Activated B cell treated with CpG ODN at 0.5 μM for 24 hours (primary cell): ENCODE measurements at places on chromosomes 13 and 19. TPM values are rescaled to one million over a fixed set of nuclear protein-coding genes. Genes with fewer than 3 reads are reported as not detected.

DNA sequence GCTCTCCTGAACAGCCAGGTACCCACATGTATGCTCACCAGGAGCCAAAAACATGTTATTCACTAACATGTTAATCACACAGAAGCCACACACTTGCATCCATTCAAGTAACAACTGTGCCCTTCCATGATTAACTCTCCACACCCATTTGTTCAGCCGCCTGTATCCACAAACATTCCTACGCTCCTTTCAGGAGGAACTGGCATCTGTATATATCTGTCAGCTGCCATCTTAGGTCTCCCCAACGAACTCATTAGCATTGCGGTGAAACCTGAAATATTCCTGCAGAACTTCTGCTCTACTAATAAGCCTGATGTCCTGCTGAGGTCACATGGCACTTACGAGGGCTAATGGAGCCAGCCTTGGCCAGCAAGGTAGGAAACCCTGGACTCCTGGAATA, 33.0 kb downstream of the OLFM2 start:
- H3K36me3 ChIP-seq: no peaks in the 10 kb centered on the region
- no peak overlapping the region for H3K4me3 ChIP-seq
- DNase-seq: no peak
- peaks cover 30% of the 10 kb centered on the region for H3K27me3 ChIP-seq
- H3K27ac ChIP-seq: no peak overlapping the region

- H3K36me3 ChIP-seq: no peaks in the 10 kb centered on the region
- no peak overlapping the region for H3K4me3 ChIP-seq
- H3K27ac ChIP-seq: no peak overlapping the region
- no peak for DNase-seq
Measured at GRCh38 chr19:56942756-56943155, 102.2 kb upstream of the PEG3 start.

DNA sequence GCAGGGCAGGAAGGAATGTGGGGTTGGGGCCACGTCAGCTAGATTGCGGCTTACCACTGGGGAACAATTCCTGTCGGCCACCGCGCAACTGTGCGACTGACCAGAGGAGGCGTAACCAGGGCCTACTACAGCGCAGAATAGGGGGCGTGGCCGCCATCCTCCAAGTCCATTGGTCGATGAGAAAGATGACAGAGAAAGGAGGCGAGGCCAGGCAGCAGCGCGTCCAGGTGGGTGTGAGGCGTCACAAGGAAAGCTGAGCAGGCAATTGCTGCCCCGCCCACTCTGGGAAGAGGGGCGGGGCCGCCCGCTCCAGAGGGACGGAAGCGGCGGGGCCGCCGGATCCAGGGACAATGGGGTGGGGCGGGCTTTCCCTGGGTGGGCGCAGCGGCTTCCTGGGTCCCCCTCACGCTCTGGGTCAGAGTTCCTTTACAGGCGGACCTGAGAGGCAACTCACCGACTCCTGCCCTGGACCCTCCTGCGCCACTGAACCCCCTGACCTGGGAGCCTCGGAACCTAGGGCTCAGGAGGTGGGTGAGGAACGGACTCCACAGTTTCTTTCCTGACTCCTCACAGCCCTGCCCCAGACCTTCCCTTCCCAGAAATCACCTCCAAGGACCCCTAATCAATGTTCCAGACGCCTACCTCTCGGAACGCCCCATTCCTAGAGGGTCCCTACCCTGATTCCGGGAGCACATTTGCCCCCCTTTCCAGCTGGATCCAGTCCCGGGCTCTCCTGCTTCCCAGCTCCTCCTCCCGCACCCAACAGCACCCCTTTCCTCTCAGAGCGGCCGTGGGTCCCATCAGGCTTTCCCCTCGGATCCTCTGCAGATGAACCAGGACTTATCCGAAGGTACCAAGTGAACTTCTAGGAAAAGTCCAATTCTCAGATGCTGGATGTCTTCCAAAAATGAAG, 101.5 kb upstream of the ZNF492 start:
- no peak for DNase-seq
- H3K36me3 ChIP-seq: no peaks in the 10 kb centered on the region
- no peak overlapping the region for H3K4me3 ChIP-seq
- no peaks in the 10 kb centered on the region for H3K27me3 ChIP-seq
- no peaks in the 10 kb centered on the region for H3K4me1 ChIP-seq
- no peak overlapping the region for H3K27ac ChIP-seq

- peaks cover 16% of the 10 kb centered on the region for H3K4me1 ChIP-seq
- DNase-seq: no peak
- H3K27ac ChIP-seq: no peak overlapping the region
- no peaks in the 10 kb centered on the region for H3K27me3 ChIP-seq
Measured at GRCh38 chr19:40744554-40745401, 5.5 kb downstream of the ACTMAP start.

DNA sequence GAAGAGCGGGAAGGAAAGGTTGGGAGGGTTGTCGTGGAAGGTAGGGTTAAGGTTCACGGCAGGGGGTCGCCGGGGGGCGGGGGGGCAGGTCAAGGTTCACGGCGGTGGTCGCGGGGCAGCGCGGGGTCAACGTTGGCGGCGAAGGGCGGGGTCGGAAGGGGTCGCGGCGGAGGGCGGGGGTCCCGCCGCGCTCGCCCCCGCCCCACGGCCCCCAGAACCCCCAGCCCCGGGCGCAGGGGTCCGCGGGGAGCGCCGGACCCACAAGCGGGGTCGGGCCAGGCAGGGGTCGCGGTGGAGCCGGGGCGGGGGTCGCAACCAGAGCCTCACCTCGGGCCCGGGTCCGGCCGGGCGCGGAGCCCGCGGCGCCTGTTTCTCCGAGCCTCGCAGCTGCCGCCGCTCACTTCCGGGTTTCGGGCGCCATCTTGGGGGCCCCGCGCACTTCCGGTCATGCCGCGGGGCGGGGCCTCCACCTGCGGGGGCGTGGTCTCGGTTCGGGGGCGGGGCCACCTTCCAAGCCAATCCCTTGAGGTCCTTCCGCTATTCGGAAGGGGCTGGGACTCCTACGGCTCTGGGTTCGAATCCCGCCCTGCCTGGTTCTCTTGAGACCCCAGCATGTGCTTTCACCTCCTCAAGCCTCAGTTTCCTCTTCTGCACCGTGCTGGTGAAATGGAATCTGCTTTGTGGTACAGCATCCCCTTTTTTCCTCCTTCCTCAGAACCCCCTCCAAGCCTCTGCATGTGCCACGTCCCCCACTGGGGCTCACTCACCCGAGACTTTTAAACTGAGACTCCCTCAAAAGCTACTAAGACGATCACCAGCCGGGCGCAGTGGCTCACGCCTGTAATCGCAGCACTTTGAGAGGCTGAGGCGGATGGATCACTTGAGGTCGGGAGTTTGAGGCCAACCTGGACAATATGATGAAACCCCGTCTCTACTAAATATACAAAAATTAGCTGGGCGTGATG, at the start of gene SBNO2:
TSS of gene SBNO2 (minus strand) at position 424 of the 965 bp plus-strand sequence. CDS start 19,992 bp downstream, outside the sequence.
- peak; percentile 98 for DNase-seq
- H3K4me3 ChIP-seq: peak within 1 kb of the TSS; percentile 91
- no peaks in the 10 kb centered on the region for H3K27me3 ChIP-seq
- peak within 1 kb of the TSS; percentile 89 for H3K27ac ChIP-seq
- H3K36me3 ChIP-seq: peaks cover 11% of the 10 kb centered on the region

DNA sequence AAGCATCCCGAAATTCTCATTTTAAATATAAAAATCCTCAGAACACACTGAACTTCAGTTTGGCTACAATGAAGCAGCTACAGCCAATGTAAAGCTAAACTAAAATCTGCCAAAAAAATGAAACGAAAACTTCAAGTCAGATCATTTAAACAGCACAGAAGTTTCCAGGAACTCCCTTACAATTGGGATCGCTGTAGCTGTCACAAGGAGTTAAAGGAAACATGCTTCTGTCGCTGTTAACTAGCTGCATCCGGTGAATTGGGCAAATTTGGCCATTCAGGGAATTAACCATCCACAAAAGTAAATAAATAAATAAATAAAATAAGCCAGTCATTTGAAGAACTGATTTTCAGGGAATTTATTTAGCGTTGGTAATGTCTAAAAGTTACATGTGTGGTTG, 77.0 kb upstream of the PEG3 start:
- no peaks in the 10 kb centered on the region for H3K27me3 ChIP-seq
- no peak for DNase-seq
- H3K4me3 ChIP-seq: no peak overlapping the region
- no peaks in the 10 kb centered on the region for H3K4me1 ChIP-seq
- H3K36me3 ChIP-seq: no peaks in the 10 kb centered on the region

DNA sequence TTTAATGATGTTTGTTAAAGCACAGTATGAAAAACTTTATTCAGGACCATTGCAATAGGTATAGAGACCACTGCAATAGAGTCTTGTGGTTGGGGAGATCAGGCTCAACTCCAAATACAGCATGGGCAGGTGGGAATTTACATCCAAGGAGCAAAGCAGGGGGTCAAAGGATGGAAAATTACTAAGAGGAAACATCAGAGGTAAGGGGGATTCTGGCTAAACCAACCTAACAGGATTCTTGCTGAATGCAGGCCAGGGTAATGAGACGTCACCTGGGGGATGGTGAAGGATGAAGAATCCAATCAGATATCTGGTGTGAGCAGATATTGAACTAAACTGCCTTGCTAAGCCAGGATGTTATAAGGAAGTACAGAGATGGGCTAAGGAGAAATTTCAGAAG, 126.6 kb upstream of the MIR17HG start:
- no peak overlapping the region for H3K4me3 ChIP-seq
- H3K4me1 ChIP-seq: no peaks in the 10 kb centered on the region
- H3K27ac ChIP-seq: no peak overlapping the region
- DNase-seq: no peak

- H3K27ac ChIP-seq: no peak overlapping the region
- H3K4me1 ChIP-seq: peaks cover 10% of the 10 kb centered on the region
- no peaks in the 10 kb centered on the region for H3K27me3 ChIP-seq
Measured at GRCh38 chr19:19181488-19181998, 10.4 kb downstream of the BORCS8 start.

Gene TYROBP
- total RNA-seq: 0.83 TPM in 1 of 2 replicates, not detected in the other

Gene MBD3L3
- total RNA-seq: not detected in 2 replicates

Gene CYP2A7
- total RNA-seq: not detected in 2 replicates

Gene CCDC169
- total RNA-seq: 0.18 TPM in 1 of 2 replicates, not detected in the other

Gene POP4
- 71.7 and 74.5 TPM in 2 replicates for total RNA-seq

Gene IL4I1
- 24.0 and 25.5 TPM in 2 replicates for total RNA-seq

Gene ERF
- total RNA-seq: 47.9 and 48.1 TPM in 2 replicates

Gene IFNL3
- not detected in 2 replicates for total RNA-seq
